Camera-type eye (tissue), 1 donor: ENCODE measurements at places on chromosomes 2 and 18. TPM values are rescaled to one million over a fixed set of nuclear protein-coding genes. Genes with fewer than 3 reads are reported as not detected.

Gene AQP12A
- total RNA-seq, result not detected

Gene SERPINB4
- not detected for total RNA-seq

Gene FAM124B
- 8.2 TPM for total RNA-seq

Gene ST8SIA5
- total RNA-seq, result 7.0 TPM

Gene HRH4
- not detected for total RNA-seq

Gene GPD2
- 72.7 TPM for total RNA-seq

Gene MROH2A
- not detected for total RNA-seq

Gene SMIM21
- total RNA-seq, result not detected

Gene EFR3B
- 32.6 TPM for total RNA-seq

Gene MRPS5
- 56.2 TPM for total RNA-seq

Gene ANKRD30BL
- total RNA-seq, result 7.3 TPM

Gene CRACDL
- 4.6 TPM for total RNA-seq

Gene TCF7L1
- 7.4 TPM for total RNA-seq

Gene CSRNP3
- 81.7 TPM for total RNA-seq

Gene UCN
- 4.7 TPM for total RNA-seq

Gene POU3F3
- 4.2 TPM for total RNA-seq

Gene MTCL1
- total RNA-seq, result 26.9 TPM

Gene HOXD8
- total RNA-seq, result 2.1 TPM

Gene ZNF385B
- 30.8 TPM for total RNA-seq

Gene DPYSL5
- 40.3 TPM for total RNA-seq

Gene CYP1B1
- total RNA-seq, result 116 TPM

Gene IL1RL1
- 4.3 TPM for total RNA-seq

Gene SLC66A2
- total RNA-seq, result 35.8 TPM

Gene CHRND
- 3.9 TPM for total RNA-seq

Gene ACTR3
- 125 TPM for total RNA-seq

Gene ZSWIM2
- total RNA-seq, result not detected

Gene TGFBRAP1
- 28.0 TPM for total RNA-seq

Gene BOK
- 17.0 TPM for total RNA-seq

Gene UGT1A9
- total RNA-seq, result not detected

Gene CIB4
- total RNA-seq, result not detected

Gene RAD51AP2
- total RNA-seq, result 0.27 TPM

Gene GPR55
- not detected for total RNA-seq

Gene ALLC
- total RNA-seq, result 0.77 TPM

Gene SCYGR4
- not detected for total RNA-seq

Gene CDK5R2
- total RNA-seq, result 16.2 TPM
